RKO (cell line): ENCODE measurements at places on chromosomes 3 and 15.

DNA sequence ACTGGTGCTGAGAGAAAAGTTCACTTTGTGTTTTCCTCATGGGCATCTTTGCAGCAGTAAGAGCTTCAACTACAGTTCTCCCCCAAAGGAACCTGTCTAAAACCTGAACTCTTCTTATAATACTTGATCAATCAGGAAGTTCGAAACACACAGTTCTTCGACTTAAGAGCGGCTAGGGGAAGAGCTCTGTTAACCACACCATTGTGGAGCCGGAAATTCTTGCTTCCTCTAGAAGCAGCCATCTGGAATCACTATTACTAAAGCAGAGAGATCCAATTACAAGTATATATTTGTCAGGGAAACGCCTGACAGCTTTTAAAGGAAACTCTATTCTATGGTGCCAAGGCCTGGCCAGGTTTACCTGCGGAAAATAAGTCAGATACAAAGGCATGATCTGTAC, 337.3 kb upstream of the CBLB start:
- DNase-seq, result no peak

- no peak for DNase-seq
Measured at GRCh38 chr3:155979746-155980145, 109.3 kb downstream of the GMPS start.

DNA sequence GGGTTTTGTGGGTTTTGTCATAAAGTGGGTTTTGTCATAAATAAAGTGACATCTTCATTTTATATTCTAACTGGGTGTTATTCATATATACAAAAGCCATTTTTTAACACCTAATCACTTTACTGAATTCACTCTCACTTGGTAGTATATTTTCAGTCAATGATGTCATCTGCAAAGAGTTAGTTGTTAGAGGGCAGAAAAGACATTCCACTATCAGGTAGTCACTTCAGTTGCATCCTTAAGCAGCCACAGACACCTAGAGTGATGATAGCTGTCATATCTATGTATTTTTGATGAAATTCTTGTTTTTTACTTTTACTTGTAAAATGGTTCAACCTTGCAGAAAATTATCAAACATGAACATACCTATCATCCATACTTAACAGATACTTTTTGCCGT, 89.0 kb downstream of the DHX36 start:
- DNase-seq, result peak; percentile 14

- no peak for DNase-seq
Measured at GRCh38 chr3:54819946-54820345, 107.9 kb downstream of the LRTM1 start.

DNA sequence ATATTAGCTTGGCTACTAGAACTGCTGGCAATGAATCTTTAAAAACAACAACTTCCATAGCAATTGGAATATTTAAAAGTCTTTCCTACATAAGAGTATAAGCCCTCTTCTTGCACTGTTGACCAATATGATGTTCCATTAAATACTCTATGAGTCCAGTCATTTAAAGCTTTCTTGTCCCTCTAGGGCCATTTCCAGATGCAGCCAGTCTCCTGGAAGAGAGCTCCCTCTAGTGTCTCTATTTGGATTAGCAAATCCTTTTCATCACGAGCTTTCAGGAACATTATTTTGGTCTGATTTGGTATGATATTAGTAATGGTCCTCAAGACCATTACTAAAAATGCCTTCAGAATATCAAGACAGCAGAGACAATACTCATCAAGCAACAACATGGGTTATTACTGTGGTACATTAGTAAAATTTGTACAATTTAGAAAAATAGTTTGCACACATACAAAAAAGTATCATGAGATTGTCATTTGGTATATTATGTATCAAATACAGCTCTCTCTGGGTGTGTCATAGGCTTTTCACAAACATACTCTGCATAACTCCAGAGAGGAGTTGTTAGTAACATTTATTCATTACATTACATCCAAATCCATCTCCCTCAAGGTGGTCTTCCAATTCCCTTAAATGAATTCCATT, 101.3 kb downstream of the DPH6 start:
- DNase-seq, result peak; percentile 66

DNA sequence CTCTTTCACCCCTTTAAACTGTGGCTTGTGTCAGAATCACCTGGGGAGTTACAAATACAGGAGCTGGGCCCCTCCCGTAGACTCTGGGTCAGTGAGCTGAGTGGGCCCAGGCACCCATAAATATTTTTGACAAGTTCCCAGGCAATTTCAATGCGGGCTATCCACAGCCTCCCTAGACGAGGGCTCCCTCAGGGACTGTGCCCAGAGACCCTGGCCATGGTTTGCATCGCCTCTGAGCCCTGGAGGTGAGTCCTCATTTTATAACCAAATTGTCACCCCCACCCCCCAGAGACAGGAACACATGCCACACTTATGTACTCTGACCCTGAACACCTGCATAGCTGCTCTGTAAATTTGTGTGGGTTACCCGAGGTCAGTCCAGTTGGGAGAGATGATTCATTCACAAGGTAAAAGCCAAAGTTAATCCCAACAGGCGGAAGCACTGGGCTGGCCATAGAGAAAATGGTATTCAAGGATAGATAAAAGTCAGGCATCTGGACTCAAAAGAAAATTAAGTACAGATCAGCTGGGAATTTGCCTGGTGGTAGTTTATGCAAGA, 146.5 kb upstream of the SLC6A11 start:
- no peak for DNase-seq

- no peak for DNase-seq
Measured at GRCh38 chr3:122014741-122015140, 7.3 kb downstream of the ILDR1 start.

- no peak for DNase-seq
Measured at GRCh38 chr3:145704020-145704419, 457.0 kb downstream of the PLOD2 start.

GRCh38 chr15:71194286-71194685, 79.0 kb downstream of the THSD4 start:
- DNase-seq, result no peak

GRCh38 chr3:61872077-61872706, 310.8 kb downstream of the PTPRG start:
- DNase-seq, result no peak

GRCh38 chr15:58536414-58536813, 104.6 kb downstream of the LIPC start:
- no peak for DNase-seq

DNA sequence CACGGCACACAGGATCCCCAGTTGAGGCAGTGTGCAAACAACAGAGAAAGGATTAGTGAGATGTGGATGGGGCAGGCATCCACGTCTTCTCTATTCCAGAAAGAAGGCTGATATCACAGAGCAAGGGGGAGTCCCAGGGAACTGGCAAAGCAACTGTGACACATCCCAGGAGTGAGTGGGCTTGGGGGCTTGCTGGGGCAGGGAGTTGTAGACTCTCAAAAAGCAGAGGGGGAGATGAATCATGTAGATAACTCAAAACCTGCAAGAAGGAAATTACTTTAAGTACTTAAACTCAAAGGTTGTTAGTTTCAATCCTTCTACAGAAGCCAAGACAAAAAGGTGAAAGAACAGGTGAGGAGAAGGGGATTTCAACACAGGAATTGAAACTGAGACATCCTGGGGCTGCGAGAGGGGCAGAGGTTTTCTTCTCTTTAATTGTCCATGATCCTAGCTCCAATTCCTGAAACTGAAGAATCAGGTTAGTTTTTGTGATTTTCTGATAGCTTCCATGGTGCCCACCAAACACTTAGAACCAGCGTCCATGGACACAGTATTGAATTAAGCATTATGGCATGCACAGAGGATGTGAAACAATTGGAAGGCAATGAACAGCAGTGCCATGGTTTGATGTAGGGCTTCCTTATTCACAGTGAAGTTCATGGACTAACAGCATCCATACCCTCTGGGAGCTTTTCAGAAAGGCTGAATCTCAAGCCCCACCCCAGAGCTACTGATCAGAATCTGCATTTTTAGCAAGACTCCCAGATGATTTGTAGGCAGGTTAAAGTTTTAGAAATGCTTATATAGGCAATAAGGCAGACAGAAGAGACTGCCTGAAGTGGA, 52.0 kb downstream of the CCR3 start:
- no peak for DNase-seq

GRCh38 chr3:160225176-160226025, at the start of gene C3orf80:
Gene C3orf80, plus strand, starts transcription at chr3:160225422. Its CDS starts 214 bp downstream, at chr3:160225636.
- DNase-seq, result no peak

GRCh38 chr15:34650177-34650576, 66.7 kb upstream of the GOLGA8B start:
- peak; percentile 7 for DNase-seq

DNA sequence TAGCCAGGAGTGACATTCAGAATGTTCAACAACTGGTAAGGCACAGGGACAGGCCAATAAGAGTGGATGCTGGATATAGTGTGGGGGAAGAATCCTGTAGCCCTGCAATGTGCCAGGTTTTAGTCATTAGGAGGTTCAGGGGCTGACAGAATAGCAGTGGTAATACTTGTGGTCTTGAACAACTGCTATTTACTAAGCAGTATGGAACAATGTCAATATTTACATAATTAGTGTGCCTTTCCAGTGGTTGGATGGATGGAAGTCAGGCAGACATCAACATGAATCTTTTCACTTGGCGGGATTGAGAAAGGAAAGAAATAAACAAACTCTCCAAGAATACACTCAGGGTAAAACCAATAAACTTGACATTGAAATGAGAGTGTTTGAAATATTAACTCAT, 55.1 kb downstream of the OTOL1 start:
- DNase-seq, result no peak

- DNase-seq, result no peak
Measured at GRCh38 chr15:90873488-90873997, 5.2 kb downstream of the FURIN start.

DNA sequence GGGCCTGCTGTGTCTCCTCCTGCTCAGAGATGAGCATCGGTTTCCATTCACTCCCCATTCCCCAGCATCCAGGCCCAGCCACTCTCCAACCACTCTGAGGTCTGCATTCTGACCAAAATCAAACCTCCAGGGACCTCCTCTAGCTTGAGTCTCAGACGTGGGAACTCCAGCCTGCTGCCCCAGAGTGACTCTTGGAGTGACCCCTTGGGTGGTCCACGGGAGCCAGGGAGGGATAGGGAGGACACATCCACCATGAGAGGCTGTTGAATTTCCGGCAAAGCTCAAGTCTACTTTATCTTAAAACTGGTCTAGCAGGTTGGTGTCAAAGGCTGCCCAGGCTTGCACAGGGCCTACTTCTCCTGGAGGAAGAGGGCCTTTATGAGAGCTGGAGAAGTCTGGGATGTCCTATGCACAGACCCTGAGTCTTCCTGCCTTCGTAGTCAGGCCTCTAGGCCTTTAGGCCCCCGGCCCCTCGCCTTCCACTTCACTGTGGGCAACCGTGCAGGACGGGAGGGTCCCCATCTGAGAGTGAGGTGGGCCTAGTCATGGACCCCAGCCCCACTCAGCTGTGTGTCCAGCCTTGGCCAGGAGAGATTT, 8.9 kb downstream of the CISH start:
- no peak for DNase-seq

- DNase-seq, result no peak
Measured at GRCh38 chr3:18080198-18080689, 337.8 kb upstream of the TBC1D5 start.

DNA sequence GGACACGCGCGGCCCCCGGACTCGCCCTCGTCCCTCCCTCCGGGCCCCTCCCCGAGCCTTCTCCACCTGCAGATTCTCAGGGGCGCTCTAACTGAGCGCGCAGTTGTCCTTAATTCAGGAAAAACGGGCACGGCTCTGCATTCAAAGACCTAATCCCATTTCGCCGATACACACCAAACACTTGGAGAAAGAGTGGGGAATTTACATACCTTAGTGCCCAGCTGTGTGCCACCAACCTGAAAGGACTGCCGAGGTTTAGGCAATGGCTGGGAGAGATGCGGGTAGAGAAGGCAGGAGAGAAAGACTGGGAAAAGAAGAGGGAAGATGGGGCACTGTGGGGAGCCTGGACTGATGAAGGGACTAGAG, 21.8 kb downstream of the IGDCC3 start:
- DNase-seq, result no peak

- DNase-seq, result no peak
Measured at GRCh38 chr15:89451846-89452245, 44.5 kb downstream of the RHCG start.

DNA sequence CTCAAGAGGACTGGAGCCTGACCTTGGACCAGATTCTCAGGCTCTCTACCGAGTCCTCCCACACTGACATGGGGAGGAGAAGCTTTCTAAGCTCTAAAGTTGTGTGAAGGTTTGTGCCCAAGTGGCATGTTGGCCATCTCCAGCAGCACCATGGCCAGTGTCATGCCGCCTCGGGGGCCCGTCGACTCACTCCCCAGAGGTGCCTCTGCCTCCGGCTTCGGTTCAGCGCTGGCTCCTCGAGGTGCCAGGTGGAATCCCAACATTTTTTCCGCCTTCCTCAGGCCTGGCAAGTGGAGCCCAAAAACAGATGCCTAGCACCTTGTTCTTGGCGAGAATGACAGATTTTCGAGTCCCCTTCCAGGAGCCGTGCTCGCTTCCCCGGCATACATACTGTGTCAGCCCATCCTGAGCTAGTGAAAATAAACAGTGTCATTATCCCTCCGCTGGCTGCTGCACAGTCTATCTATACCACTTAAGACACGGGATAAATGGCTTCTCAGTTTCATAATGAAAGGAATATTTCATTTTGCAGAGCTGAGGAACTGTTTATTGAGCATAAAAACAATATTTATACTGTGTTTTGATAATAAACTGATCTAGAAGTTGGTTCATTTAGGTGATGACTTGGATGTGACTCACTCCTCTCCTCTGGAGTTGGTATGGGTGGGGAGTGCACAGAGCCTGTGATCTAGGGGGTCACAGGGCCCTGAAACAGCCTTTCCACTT, 328.5 kb upstream of the TLE3 start:
- no peak for DNase-seq

DNA sequence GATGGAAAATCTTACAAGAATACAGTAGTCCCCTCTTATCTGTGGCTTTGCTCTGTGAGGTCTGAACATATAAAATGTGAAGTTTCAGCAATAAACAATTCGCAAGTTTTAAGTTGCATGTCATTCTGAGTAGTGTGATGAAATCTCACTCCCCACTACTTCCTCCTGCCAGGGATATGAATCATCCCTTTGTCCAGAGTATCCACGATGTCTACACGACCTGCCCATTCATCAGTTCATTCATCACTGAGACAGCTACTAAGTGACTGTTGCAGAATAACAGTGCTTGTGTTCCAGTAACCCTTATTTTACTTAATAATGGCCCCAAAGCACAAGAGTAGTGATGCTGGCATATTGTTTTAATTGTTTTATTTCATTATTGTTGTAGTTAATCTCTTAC, 489.2 kb upstream of the UBE2E2 start:
- peak; percentile 88 for DNase-seq
